ENCODE measurements at places on chromosomes 4 and X. TPM values are rescaled to one million over a fixed set of nuclear protein-coding genes. Genes with fewer than 3 reads are reported as not detected.

The PNCK gene
- not detected for total RNA-seq

The CNGA1 gene
- not detected for total RNA-seq

The FGFBP1 gene
- total RNA-seq = not detected

The GPRIN3 gene
- 0.12 TPM for total RNA-seq

The CT45A10 gene
- not detected for total RNA-seq

The HSFX3 gene
- not detected for total RNA-seq

The CITED1 gene
- 8.1 TPM for total RNA-seq

The TRO gene
- 27.0 TPM for total RNA-seq

The APLN gene
- total RNA-seq = 0.81 TPM

The TEC gene
- 8.4 TPM for total RNA-seq

The PGAM4 gene
- not detected for total RNA-seq

The NIPAL1 gene
- total RNA-seq = 0.05 TPM

The UCHL1 gene
- total RNA-seq = 299 TPM

The TGIF2LX gene
- total RNA-seq = not detected

The TNMD gene
- not detected for total RNA-seq

The WDR17 gene
- 1.6 TPM for total RNA-seq

The SLIT2 gene
- 2.3 TPM for total RNA-seq

The TDO2 gene
- 0.23 TPM for total RNA-seq

The OPRPN gene
- total RNA-seq = not detected

The TEX13A gene
- total RNA-seq = not detected

The SSX3 gene
- total RNA-seq = not detected

The ZCCHC12 gene
- 0.34 TPM for total RNA-seq

The TECRL gene
- not detected for total RNA-seq

The ZCCHC18 gene
- 1.2 TPM for total RNA-seq

The USO1 gene
- 94.9 TPM for total RNA-seq

The ARMCX2 gene
- 172 TPM for total RNA-seq

The FOXP3 gene
- total RNA-seq = not detected

The TLR7 gene
- total RNA-seq = not detected

The LRCH2 gene
- total RNA-seq = 17.9 TPM

The EDA2R gene
- total RNA-seq = 0.38 TPM

The DDIT4L gene
- 7.3 TPM for total RNA-seq

The MAGEA1 gene
- total RNA-seq = not detected

The GNL3L gene
- 36.9 TPM for total RNA-seq

The PABPC1L2A gene
- not detected for total RNA-seq

The GUF1 gene
- total RNA-seq = 44.5 TPM

The MAP3K15 gene
- 0.38 TPM for total RNA-seq

The NUP62CL gene
- total RNA-seq = not detected

The DDX53 gene
- not detected for total RNA-seq

The UNC5C gene
- total RNA-seq = not detected

The MORF4L2 gene
- total RNA-seq = 864 TPM

The SCOC gene
- 49.8 TPM for total RNA-seq

The NOX1 gene
- total RNA-seq = not detected

The AKAP14 gene
- total RNA-seq = not detected

The SORBS2 gene
- not detected for total RNA-seq

Measured in SJCRH30 (cell line).